ENCODE measurements at places on chromosomes 3 and 15. TPM values are rescaled to one million over a fixed set of nuclear protein-coding genes. Genes with fewer than 3 reads are reported as not detected.

- H3K4me3 ChIP-seq: no peak overlapping the region
- DNase-seq: no peak
- H3K4me1 ChIP-seq: peaks cover 15% of the 10 kb centered on the region
- H3K36me3 ChIP-seq: no peaks in the 10 kb centered on the region
- no peak overlapping the region for H3K27ac ChIP-seq
Observed at GRCh38 chr3:184757022-184757651, 45.3 kb upstream of the MAGEF1 start.

- H3K27me3 ChIP-seq: peaks cover 13% of the 10 kb centered on the region
- DNase-seq: peak; percentile 85
- H3K36me3 ChIP-seq: no peaks in the 10 kb centered on the region
- H3K4me1 ChIP-seq: no peaks in the 10 kb centered on the region
Observed at GRCh38 chr3:122942937-122943827, 84.4 kb downstream of the SEMA5B start.

- no peak for DNase-seq
- H3K4me3 ChIP-seq: no peak overlapping the region
- H3K36me3 ChIP-seq: peaks cover 1% of the 10 kb centered on the region
- H3K27ac ChIP-seq: no peak overlapping the region
Observed at GRCh38 chr15:57686657-57687056, 19.9 kb upstream of the POLR2M start.

DNA sequence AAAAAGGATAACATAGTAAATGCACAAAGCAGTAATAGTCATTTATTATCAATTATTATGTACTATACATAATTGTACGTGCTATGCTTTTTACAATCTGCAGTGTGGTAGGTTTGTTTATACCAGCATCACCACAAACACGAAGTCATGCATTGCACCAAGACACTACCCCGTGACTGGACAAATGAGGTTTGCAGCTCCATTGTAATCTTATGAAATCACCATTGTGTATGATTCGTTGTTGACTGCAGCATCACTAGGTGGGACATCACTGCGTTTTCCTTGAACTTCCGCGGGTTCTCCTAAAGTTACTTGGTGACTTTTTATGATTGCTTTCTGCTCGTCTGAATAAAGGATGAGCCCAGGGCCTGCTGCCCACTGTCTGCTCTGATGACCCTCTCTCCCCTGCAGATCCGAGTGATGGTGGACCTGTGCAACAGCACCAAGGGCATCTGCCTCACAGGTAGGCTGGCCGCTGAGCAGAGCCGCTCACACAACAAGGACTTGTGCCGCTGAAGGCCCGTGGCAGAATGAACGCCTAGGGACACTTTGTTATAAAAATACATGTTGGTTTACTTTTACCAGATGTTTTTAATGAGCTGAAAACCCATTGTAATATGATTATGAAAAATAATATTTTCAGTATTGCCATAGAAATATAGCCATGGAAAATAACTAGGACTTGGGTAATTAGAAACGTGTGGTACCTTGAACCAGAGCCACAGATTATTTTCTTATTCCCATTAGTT lies 35.8 kb downstream of the GLDN start:
- no peak for DNase-seq
- H3K27ac ChIP-seq: no peak overlapping the region
- H3K36me3 ChIP-seq: no peaks in the 10 kb centered on the region

C3orf22 gene
- total RNA-seq: 0.44 TPM

Measured in progenitor cell of endocrine pancreas (in vitro differentiated cells).